ENCODE measurements at places on chromosomes 5 and 9. TPM values are rescaled to one million over a fixed set of nuclear protein-coding genes. Genes with fewer than 3 reads are reported as not detected.
A peak's percentile ranks its signal among the peaks of the same experiment; 100 is the strongest.

- no peak overlapping the region for H3K27ac ChIP-seq
- peaks cover 5% of the 10 kb centered on the region for H3K4me1 ChIP-seq
- DNase-seq = no peak
- no peak overlapping the region for H3K4me3 ChIP-seq
Measured at GRCh38 chr9:92970467-92970923, 23.2 kb downstream of the FGD3 start.

DNA sequence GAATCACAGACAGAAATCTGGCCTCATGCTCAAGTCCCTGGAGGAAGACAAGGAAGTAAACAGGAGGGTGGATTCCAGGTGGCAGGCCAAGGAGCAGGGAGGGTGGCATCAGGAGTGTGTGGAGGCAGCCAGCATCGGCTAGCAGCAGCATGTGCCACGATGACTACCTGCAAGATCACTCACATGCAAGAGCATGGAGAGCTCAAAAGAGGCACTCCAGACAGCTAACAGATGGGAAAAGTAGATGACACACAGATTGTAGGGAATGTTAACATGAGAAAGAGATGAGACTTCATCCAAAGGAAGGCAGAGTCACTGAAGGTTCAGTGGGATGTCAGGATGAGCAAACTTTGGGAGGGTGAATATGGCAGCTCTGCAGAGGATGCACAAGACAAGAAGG is 104.3 kb downstream of the SEMA5A start:
- H3K4me3 ChIP-seq = no peak overlapping the region

GRCh38 chr5:137101544-137101943 is 397.6 kb downstream of the SPOCK1 start:
- H3K36me3 ChIP-seq = no peaks in the 10 kb centered on the region
- H3K27ac ChIP-seq = no peak overlapping the region
- no peak overlapping the region for H3K4me3 ChIP-seq
- no peaks in the 10 kb centered on the region for H3K4me1 ChIP-seq
- peak; percentile 82 for DNase-seq

- H3K36me3 ChIP-seq = no peaks in the 10 kb centered on the region
- no peak overlapping the region for H3K27ac ChIP-seq
- H3K4me1 ChIP-seq = no peaks in the 10 kb centered on the region
- no peak overlapping the region for H3K4me3 ChIP-seq
Measured at GRCh38 chr5:84370176-84370575, 14.5 kb downstream of the EDIL3 start.

GRCh38 chr9:69822116-69822750 is 1.6 kb downstream of the CFAP95 start:
- H3K36me3 ChIP-seq = no peaks in the 10 kb centered on the region
- H3K4me1 ChIP-seq = peaks cover 5% of the 10 kb centered on the region
- no peak overlapping the region for H3K27ac ChIP-seq
- peaks cover 15% of the 10 kb centered on the region for H3K27me3 ChIP-seq
- DNase-seq = peak; percentile 41

DNA sequence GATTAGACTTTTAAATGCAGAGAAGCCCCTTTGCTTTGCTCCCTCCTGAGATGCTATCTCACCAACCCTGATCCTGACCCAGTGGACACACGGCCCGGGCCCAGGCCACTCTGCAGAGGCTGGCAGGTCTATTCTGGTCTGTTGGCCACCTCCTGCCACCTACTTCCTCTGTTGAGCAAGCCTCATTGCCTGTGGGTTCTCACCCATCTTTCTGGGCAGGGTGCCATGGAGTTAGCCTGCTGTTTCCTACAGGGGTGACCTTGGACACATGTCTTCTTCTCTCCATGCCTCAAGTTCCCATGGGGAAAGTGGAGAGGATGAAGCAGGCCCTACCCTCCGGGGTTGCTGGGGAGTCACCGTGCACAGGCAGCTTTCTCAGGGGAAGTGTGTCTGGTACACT is 266.2 kb upstream of the IRX1 start:
- peaks cover 19% of the 10 kb centered on the region for H3K4me1 ChIP-seq
- no peak overlapping the region for H3K4me3 ChIP-seq
- DNase-seq = no peak
- H3K36me3 ChIP-seq = no peaks in the 10 kb centered on the region

- no peak overlapping the region for H3K27ac ChIP-seq
- no peak for DNase-seq
- no peaks in the 10 kb centered on the region for H3K27me3 ChIP-seq
- no peaks in the 10 kb centered on the region for H3K36me3 ChIP-seq
- H3K4me3 ChIP-seq = no peak overlapping the region
- no peaks in the 10 kb centered on the region for H3K4me1 ChIP-seq
Measured at GRCh38 chr5:102068870-102069269, 227.2 kb downstream of the SLCO4C1 start.

DNA sequence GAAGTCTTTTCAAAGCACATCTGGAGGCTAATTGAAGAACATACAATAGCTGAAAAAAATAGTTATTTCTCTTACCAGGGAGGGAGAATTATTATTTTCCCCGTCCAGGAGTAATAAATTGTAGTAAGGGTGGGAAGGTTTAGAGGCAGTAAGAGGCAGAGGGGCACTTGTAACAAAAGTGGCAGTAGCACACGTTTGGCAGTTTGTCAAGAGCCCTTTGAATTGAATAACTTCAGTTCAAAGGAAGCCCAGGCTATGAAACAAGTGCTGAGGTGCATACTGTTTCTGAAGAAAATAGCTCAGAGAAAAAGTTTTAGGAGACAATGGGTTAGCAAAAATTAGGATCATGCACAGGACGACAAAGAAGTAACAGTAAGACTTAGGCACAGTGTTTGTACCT is 451.3 kb downstream of the LRRC70 start:
- no peak for DNase-seq
- H3K27ac ChIP-seq = no peak overlapping the region
- no peaks in the 10 kb centered on the region for H3K36me3 ChIP-seq
- no peaks in the 10 kb centered on the region for H3K27me3 ChIP-seq
- H3K4me3 ChIP-seq = no peak overlapping the region

- no peaks in the 10 kb centered on the region for H3K4me1 ChIP-seq
- no peak for DNase-seq
- no peak overlapping the region for H3K4me3 ChIP-seq
- no peak overlapping the region for H3K27ac ChIP-seq
- H3K27me3 ChIP-seq = no peaks in the 10 kb centered on the region
- H3K36me3 ChIP-seq = no peaks in the 10 kb centered on the region
Measured at GRCh38 chr9:76357555-76357954, 36.7 kb downstream of the RFK start.

- H3K4me3 ChIP-seq = no peak overlapping the region
- H3K36me3 ChIP-seq = no peaks in the 10 kb centered on the region
- no peak overlapping the region for H3K27ac ChIP-seq
- no peak for DNase-seq
- peaks cover 33% of the 10 kb centered on the region for H3K4me1 ChIP-seq
Measured at GRCh38 chr9:89619424-89620138, 14.8 kb downstream of the GADD45G start.

- DNase-seq = no peak
- H3K27ac ChIP-seq = no peak overlapping the region
- H3K27me3 ChIP-seq = no peaks in the 10 kb centered on the region
- no peak overlapping the region for H3K4me3 ChIP-seq
- peaks cover 32% of the 10 kb centered on the region for H3K36me3 ChIP-seq
Measured at GRCh38 chr9:132927704-132928103, 16.7 kb downstream of the TSC1 start.

SPAAR gene
- 0.89 TPM for total RNA-seq

GOLM1 gene
- total RNA-seq = 38.0 TPM

CARD9 gene
- 1.2 TPM for total RNA-seq

PITX1 gene
- 3.6 TPM for total RNA-seq

IGFBPL1 gene
- total RNA-seq = 0.84 TPM
